Muscle of arm (tissue), 14 donors: ENCODE measurements at places on chromosomes 1 and 21. TPM values are rescaled to one million over a fixed set of nuclear protein-coding genes. Genes with fewer than 3 reads are reported as not detected.

The PODN gene
- polyA plus RNA-seq, result 7.2 TPM

The TPTE gene
- not detected for polyA plus RNA-seq

The ABCA4 gene
- 0.95 TPM for polyA plus RNA-seq

The KRTAP12-4 gene
- polyA plus RNA-seq, result not detected

The CCDC190 gene
- polyA plus RNA-seq, result not detected

DNA sequence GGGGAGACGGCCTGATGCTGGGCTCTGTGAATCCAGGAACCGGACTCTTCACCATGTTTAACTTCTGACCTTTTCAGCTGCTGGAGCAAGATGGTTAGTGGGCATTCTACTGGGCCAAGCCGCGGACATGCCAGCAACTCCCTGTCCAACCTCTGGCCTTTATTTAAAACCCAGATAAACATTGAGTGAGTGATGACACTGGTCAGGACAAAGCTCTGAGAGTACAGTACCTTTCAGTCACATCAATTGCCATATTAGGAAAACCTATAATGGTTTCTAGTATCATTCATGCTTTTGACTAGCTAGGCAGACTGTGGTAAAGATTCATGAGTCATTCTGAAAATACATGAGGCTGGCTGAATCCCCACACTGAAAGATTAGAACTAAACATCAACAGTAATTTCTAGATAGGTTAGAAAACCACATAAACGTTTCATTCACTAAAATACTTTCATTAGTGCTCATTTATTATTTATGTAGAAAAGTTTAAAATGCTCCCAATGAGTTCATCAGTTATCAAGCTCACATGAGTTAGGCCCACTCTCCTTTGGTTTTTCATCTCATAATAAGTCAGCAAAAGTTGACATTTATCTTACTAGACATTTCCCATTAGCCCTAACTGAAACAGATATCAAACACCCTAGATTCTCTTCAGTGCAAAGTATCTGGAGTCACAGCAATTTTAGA, 7.1 kb upstream of the ACTA1 start:
- DNase-seq, result no peak

- peak; percentile 70 for DNase-seq
Measured at GRCh38 chr1:226691247-226691646, 47.8 kb downstream of the ITPKB start.

DNA sequence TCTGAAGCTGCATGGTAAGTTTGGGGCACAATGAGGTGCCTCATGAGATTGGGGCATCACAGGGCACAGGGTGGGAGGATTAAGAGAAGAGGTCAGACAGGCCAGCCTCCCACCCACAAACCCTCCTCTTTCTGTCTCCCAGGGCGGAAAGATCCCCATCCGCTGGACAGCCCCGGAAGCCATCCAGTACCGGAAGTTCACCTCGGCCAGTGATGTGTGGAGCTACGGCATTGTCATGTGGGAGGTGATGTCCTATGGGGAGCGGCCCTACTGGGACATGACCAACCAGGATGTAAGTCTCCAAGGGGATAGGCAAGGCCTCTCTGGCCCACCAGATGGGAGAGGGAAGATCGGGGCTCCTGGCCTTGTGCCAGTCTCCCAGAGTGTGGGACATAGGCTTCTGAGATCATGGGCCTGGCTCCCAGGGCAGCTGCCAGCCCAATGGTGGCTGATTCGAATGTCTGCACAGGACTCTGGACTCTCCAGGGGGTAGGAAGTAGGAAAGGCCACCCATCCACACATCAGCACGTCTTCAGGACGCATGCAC, 63.7 kb downstream of the LACTBL1 start:
- no peak for DNase-seq

- DNase-seq, result no peak
Measured at GRCh38 chr1:228095161-228095560, 8.0 kb downstream of the C1orf35 start.

- DNase-seq, result no peak
Measured at GRCh38 chr1:69513601-69514000, 54.1 kb upstream of the LRRC7 start.

DNA sequence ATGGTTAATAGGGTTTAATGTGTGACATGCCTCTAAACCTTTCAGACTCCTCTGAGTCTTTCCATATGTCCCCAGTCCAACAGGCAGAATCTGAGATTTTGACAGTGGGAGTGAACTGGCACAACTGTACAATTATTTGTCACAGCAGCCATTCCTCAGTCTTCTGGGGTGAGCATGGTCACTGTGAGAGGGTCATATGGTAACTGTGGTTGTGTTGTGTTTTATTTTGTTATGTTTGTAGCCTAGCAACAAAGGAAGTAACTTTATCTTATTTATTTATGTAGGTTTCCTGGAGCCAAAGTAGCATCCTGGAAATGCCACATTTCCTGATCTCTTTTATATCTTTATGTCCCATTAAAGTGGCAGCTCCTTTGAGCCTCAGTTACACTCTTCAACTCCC, 1067.9 kb downstream of the TTLL7 start:
- no peak for DNase-seq

GRCh38 chr1:109159326-109159725, 45.4 kb downstream of the ELAPOR1 start:
- no peak for DNase-seq

DNA sequence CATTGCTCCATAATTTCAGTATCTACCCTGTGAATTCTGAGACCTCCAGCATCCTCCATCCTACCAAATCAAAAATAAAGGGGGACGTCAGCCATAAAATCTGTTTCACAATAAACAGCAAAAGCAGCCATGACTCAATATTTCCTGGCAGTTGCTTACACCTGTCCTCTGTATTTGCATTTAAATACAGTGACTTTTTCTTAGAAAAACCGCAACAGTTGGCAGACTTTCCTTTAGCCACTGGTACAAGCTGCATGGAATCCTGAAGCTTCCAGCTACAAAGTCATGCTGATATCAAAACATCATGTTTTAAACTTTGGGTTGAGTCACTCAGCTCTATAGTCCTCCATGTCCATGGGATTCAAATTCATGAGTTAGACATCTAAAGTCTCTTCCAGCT, 278.0 kb upstream of the KAZN start:
- DNase-seq, result no peak

- DNase-seq, result no peak
Measured at GRCh38 chr1:44361478-44361877, 6.4 kb upstream of the ERI3 start.

DNA sequence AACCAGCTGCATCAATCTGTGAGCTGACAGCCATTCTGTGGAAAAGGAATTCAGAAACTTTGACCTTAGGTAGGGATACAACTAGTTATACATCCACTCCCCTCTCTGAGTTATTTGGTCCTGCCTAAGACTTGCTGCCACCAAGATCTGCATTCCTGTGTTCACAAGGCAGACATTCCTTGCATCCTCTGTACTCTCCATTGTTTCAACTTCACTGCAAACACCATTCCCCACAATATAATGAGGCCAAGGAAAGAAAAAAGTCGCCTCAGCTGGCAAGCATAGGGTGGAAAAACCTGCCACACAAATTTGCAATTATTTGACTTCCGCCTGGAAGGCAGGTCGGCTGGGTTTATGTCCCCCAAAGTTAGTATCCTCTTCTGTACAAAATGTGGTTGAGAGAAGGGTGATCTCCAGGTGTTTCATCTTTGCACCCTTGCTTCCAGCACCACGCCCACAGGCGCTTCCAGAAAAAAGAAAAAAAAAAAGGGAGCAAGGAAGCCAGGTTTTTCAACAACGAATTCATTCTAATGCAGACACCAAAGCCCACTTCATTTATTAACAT, 676 bp upstream of the CTTNBP2NL start:
- DNase-seq, result no peak

GRCh38 chr1:171939740-171940139, 98.4 kb downstream of the DNM3 start:
- DNase-seq, result no peak

DNA sequence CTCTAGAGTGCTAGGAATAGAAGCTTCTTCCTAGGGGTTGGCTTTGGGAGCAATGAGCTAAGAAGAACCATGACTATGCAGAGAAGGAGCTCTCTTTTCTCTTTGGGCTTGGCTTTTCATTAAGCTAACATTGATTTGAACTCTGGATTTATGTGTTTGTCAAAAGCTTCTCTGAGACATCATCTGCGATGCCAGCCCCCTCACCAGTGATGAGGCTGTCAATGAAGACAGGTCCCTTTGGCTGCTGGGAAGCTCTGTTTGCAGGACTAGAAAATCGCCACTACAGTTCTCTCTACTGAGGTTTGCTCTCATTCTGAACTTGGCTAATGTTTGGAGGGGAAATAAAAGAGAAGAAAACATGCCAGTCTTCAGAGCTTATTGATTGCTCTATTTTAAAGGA, 185.0 kb downstream of the PCP4 start:
- no peak for DNase-seq

DNA sequence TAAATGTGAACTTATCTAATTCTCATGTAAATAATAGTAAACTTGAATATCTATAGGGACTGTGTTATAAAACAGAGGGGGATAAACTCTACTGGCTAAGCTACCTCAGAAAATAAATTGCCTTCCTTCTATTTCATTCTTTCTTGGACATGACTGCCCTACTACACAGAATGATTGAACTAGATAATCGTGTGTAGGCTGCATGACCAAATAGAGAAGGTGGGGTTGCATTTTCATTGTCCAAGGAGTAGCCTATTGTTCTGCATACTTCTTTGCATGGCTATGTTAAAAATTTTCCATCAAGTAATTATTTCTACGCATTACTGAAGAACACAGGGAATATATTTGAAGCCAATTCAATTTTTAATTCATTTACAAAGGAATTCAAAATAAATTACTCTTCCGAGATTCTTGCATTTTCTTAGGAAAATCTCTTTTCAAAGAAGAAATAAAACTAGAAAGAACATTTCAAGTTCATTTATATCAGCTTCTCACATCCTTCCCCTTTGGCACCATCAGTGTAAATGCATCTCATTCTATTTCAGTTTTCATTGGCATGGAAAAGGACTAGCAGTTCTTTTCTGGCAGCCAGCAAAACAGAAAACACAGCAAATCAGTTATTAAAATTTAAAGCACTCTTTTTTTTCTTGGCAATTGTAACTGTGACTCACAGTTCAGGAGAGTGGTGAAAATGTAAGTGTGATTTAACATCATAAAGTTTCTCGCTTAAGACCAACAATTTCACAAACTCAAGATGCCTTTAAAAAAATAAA, 714.7 kb downstream of the NCAM2 start:
- DNase-seq, result peak; percentile 38
